HFF-Myc (cell line): ENCODE measurements at places on chromosomes 12 and 14.

GRCh38 chr12:52584156-52584682 is 10.6 kb upstream of the KRT74 start:
- no peak for DNase-seq

DNA sequence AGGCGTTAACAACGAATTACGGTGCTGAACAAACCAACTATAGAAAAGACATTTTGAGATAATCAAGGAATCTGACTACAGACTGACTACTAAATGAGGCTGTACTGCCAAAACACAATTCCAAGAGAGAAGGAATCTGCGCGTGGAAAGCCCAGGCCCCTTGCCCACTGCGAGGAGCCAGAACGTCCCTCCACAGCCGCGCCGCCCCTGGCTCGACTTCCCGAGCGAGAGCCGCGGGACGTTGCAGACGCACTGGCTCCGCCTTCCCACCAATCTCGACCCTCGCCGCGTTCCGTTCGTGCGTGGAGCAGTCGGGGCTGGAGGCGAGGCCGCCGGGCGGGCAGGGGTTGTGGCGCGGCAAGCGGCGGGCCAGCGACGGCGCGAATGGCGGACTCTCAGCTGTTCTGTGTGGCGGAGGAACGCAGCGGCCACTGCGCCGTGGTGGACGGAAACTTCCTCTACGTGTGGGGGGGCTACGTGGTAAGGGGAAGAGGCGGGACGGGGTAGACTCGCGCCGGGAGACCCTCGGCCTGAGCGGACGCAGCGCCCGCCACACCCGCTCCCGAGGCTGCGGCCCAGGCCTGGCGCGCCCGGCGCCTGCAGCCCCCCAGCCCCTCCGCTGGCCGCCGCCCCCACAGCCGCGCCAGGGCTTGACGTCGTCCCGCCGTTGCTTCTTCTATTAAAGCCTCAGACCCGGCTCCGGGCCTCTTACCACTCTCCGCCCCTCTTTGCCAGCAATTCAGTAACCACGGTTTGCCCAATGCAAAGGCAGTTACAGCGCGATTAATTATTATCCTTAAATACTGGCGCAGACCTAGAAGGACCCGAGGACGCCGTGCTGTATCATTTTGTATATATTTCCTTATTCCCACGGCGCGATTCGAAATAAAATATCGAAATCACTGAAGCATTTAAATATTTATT is at the start of gene KLHDC1:
Gene KLHDC1, plus strand, starts transcription at position 310 of the 924 bp plus-strand sequence. Its CDS starts 75 bp downstream, at position 385.
- no peak for DNase-seq

GRCh38 chr14:102013669-102014200 is 49.4 kb downstream of the DYNC1H1 start:
- DNase-seq, result no peak

- DNase-seq, result no peak
Observed at GRCh38 chr12:28092396-28092795, 97.9 kb upstream of the CCDC91 start.

DNA sequence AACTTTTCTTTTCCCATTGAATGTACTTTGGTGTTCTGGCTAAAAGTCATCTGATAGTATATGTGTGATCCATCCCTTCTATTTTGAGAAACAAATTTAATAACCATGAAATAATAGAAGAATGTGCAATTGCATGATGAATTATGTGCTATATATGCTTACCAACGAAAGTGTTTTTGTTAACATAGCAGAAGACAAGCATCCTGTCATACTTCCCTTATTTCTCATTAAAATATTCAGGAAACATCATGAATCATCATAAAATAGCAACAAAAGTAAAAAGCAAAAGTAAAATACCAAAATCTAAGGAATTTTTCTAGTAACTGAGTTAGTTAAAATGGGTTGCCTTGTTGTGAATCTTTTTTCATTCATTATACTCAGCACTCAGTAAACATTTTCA is 409.0 kb upstream of the PDE3A start:
- no peak for DNase-seq

DNA sequence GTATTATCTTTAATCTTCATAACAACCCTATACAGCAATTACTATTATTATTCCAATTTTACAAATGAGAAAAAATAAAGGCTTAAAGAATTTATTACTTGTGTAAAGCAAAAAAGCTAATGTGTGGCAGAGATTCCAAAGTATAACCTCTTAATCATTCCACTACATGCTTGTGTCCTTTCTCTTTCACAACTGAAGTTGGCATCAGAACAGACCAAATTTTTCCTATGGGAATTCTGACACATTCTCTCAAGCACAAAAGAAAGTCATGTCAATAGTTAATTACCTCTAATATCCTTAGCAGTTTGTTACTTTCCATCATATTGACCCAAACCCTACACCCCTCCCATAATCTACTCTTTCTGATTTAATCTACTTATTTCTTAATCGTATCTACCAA is 86.7 kb downstream of the BCL2L14 start:
- DNase-seq, result no peak

DNA sequence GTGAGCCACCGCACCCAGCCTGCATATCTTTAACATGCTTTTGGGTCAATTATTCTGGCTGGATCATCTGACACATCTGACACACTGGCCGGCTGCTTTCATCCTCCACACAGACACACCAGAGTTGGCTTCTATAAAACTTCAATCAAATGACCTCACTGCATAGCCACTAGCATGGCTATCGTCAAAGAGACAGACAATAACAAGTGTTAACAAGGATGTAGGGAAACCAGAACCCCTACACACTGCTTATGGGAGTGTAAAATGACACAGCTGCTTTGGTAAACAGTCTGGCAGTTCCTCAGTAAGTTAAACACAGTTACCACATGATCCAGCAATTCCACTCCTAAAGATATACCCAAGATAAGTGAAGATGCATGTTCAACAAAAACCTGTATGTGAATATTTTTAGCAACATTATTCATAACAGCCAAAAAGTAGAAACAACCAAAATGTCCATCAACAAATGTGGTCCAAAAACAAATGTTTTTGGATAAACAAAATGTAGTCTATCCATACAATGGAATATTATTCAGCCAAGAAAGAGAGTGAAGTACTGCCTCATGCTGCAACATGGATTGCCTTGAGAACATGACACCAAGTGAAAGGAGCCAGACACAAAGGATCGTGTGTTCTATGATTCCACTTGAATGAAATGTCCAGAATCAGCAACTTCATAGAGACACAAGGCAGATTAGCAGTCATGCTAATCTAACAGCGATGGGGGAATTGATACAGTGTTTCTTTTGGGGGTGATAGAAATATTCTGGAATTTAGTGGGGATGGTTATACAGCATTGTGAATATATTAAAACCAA is 10.1 kb downstream of the KDM2B start:
- DNase-seq, result no peak

DNA sequence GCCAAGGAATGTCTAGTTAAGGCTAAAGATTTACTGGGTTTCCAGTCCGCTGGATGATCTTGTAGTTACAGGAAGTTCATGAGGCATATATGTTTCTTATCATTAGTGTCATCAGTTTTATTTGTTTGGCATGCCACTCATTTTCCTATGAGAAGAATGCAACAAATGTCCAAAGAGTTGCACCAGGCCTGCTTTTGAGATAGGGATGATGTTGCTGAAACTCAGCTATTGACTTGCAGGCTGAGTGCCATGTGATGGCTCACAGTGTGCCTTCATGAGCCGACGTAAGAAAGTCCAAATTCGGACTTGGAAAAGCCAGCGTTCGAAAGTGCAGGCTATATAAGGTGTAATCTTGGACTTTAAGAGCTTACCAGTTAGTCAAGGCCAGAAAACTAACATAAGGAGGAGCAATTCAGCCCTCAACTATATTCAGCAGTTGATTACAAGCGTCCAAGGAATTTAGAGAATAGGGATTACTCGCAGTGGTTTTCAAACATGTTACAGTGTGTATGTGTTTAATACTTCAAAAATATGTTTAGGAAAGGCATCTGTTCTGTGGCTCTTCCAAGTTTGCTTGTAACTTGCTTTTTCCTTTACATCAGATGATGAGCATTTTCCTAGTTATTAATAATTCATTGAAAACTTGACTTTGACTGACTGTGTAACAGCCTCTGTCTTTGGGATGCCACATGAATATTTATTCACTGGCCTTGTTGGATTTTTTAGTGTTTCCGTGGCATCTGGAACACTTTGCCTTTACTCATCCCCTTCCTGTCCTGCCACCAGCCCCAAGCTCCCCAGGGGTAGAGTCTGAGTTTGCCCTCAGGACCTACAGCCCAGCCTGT is 101.3 kb downstream of the LGMN start:
- DNase-seq, result peak; percentile 33

DNA sequence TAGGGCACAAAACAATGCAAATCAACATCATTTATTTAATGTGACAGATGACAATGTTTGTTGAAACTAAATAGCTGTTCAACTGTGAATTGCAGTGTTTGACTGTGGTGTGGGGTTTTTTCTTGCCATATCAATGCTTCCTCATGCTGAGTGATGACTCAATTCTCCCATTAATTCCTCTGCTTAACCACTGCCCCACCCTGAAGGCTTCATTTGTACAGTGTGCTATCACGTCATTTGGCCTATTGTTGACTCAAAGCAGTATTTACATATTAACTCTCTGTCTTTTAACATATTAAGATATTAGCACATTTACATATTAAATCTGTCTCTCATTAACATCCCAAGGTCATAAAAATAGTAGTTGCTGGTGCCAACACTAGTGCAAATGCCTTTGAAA is 164.8 kb upstream of the NRXN3 start:
- DNase-seq, result no peak

DNA sequence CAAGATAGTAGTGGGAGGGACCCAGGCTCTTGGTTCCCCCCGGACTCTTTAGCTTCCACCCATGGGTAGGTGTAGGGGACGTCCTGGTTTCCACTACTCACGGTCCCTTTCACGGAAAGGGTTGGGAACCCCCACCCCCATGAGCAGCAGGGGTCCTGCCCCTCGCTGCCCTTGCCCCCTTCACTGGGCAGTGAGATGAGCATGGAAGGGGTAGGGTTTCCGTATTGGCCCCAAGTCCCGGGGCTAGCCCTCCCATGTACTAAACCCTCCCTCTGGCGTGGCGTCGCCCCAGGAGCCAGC is 12.7 kb downstream of the AGAP2 start:
- no peak for DNase-seq

- no peak for DNase-seq
Observed at GRCh38 chr12:113548467-113548866, 76.8 kb upstream of the LHX5 start.

DNA sequence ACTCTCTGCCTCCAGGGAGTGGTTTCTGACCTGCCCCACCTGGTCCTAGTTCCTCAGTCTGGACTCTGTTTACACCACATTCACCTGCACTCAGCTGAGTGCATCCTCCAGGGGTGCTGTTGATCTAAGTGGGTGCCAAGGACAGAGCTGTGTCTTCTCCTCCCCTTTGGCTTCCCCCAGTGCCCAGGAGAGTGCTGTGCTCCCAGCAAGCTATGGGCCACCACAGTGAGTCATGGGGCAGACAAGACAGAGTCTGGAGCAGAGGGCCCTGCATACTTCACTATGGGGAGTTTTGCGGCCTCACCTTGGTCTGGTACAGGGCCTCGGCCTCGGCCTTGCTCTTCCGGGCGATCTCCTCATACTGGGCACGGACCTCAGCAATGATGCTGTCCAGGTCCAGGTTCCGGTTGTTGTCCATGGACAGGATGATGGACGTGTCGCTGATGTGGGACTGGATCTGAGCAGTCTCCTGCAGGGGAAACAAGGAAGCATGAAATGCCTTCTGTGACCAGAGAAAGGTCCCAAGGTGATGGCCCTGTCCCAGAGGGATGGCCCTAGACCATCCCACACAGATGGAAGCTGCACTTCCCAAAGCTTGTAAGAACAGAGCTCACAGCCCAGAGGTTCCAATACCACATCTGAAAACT is 4.9 kb downstream of the KRT73 start:
- no peak for DNase-seq

DNA sequence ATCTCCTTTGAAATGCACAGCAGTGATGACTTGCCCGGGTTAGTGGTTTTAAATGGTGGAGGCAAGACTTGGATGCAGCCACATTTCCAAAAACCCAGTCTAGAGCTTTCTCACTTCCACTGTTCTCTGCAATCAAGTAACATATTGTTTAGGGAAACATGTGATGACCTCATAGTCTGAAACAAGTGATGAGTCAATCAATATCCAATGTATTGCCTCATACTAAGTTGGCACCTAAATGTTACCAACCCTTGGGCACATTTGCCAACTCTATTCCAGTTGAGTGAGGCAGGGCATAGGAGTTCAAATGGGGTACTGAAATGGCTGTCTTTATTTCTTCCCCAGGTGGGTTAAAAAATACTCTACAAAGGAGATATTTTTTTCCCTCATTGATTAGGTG is 1105.4 kb downstream of the VRK1 start:
- DNase-seq, result no peak

DNA sequence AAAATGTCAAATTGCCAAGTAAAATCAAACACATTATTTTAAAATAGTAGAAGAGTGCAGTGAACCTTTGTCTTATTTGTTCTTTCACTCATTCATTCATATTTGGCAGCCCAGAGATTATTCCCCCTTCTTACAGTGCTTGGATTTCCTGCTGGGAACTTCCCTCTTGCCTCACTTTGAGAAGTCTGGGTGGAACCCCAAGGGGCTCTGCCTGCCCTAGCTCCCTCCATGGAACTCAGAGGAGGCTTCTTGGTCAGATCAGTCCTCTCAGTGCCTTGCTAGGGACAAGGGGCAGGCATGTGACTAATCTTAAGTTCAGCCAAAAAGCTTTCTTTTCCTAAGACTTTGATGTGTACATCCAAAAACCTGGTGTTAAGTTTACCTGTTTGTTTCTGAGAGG is 84.7 kb upstream of the OVCH1 start:
- no peak for DNase-seq

- DNase-seq, result no peak
Observed at GRCh38 chr14:101888182-101888581, 76.2 kb upstream of the DYNC1H1 start.

DNA sequence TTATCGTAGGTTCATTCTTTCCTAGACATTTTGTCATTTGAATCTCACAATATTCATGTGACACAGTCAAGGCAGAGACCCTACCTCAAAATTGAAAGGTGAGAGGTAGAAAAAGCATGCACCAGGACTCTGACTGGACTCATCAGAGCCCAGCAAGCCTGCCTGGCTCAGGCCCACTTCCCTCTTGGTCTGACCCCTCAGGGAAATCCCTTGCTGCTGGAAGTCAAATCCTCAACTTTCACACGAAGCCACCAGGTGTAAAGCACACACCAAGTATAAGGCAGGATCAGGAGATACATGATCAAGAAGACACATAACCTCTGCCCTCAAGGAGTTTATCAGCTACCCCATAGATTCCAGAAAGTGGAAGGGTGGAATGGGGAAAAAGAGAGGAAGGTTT is 18.8 kb downstream of the NIN start:
- DNase-seq, result no peak

- no peak for DNase-seq
Observed at GRCh38 chr14:57302883-57303282, 34.1 kb downstream of the AP5M1 start.

GRCh38 chr14:76904100-76904739 is 78.0 kb downstream of the LRRC74A start:
- no peak for DNase-seq
